Stimulated activated CD4-positive, alpha-beta T cell treated with anti-CD3 and anti-CD28 coated beads, Interleukin-12 subunit alpha, Interleukin-12 subunit beta, amount 100 ng/mL, for 4 hours (primary cell): ENCODE measurements at places on chromosomes 7 and 10.

DNA sequence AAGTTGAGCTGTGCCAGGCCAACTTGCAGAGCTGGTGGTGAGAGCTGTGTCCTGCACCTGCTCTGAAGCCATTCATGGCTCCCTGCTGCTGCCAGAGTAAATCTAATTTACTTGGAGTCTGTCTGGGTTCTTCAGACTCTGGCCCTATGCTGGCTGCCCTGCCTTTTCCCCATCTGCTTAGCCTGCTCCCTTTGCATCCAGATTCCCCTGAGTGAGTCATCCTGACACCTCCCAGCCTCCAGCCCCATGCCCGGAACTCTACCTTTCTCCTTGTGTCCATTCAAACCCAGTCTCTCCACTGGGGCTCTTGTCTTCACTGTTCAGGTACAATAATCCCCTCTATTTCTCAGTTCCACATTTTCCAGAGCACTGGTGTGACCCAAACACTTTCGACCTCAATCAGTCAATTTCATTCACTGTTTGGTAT is 434.4 kb upstream of the ZMIZ1 start:
- no peak for DNase-seq

DNA sequence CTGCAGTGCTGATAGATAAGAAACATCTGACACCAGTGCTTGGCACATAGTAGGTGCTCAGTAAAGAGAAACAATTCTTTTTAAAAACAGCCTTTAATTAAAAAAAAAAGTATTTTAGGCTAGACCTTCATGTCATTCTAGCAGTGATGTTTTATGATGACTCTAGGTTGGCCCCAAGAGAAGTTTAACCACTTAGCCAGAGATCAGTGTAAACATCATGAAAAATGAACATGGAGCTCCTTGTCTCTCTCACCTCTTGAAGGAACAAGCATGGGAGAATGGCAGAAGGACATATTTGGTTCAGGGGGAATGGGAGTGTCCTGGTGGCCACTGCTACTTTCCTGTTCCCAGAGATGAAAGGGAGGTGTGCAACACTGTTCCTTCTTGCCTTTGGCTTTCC is 641.0 kb downstream of the LRMDA start:
- DNase-seq, result no peak

DNA sequence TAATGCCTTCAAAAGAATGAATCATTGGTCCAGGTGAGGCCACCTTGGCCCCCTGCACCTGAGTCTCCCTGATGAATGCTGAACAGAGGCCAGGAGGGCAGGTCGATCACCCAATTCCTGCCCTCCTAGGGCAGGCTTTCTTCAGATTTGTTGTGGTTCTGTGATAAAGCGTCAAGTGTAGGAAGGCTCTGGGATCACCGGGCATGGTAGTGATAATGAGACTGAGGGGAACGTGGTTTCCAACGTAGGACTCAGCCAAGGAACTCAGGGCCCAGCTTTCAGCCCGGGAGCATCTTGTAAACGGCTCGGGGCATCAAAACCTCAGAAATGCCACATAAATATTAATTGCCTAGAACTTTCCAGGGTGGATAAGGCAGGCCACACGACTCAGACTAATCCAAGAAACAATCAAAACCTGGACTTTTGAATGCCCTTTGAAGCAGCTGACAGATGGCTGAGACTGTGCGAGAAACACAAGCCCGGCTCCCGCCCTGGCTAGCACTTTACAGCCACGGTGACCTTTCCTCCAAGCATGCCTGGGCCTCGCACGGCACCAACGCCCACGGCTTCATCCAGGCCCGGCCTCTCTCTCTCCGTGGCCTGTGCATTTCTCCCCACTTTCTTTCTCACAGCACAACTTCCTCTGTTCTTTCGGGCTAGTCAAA is 239.3 kb upstream of the GRB10 start:
- DNase-seq, result no peak

DNA sequence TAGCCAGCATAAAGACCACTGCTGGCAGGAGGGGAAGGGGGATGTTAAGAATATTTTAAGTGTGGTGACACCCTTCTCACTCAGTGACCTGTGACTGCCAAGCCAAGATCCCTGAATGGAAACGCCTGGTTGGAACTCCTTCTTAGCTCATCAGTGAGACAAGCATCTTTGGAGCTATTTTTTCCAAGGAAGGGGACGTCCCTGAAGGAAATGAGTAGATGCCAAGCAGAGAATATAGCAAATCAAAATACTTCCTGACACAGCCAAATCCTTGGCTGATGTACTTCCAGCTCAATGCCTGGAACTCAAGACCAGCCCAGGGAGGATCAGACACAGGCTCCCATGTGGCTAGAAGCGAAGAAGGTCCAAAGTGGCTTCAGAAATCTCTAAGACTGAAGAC is 82.2 kb downstream of the SORBS1 start:
- DNase-seq, result no peak

DNA sequence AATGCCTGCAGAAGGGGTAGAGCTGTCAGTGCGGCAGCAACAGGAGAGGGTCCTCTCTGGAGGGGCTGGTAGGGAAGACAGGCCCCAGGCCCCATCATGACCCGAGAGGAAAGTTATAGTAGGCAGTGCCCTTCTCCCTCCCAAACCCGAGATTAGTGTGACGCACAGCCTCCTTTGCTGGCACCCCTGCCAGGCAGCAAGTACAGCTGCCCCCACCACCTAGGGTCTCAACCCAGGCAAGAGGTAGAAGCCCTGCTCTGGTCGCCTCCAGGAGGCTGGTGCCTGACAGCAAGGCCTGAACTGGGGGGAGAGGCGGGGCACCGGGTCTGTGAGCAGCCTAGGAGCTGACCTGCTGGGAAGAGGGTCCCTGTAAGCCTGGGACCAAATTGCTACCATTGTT is 15.5 kb downstream of the LOXL4 start:
- no peak for DNase-seq

DNA sequence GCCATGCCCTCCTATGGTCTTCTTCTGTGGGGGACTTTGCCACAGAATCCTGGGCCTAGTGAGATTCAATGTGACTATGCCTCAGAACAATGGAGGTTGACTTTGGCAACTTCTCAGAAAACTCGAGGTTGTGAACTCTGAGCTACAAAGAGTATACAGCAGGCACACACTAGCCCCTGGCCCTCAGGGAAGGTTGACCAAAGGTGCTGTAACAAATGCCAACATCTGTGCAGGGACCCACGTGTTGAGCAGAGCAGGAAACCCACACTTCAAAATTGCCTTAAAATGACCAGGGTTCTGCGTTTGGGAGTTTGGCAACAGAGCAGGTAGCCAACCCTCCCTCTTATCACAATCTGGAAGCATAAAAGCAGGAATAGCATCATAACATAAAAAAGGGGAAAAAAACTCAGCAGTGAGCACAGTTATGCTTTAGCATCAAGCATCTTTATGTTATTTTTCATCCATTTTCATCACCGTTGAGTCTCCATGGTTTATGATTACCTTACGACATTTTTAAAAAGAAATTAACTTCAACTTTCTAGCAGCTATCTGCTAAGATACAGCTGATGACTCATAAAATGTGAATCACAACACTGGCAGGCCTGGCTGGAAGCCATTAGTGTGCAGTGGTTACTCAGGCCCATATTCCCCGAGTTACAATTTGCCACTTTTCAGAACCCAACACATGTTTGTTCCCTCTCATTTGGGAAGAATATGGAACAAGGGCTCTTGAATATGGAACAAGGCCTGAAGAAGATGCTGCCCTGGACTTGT is 11.1 kb downstream of the PRLHR start:
- no peak for DNase-seq

DNA sequence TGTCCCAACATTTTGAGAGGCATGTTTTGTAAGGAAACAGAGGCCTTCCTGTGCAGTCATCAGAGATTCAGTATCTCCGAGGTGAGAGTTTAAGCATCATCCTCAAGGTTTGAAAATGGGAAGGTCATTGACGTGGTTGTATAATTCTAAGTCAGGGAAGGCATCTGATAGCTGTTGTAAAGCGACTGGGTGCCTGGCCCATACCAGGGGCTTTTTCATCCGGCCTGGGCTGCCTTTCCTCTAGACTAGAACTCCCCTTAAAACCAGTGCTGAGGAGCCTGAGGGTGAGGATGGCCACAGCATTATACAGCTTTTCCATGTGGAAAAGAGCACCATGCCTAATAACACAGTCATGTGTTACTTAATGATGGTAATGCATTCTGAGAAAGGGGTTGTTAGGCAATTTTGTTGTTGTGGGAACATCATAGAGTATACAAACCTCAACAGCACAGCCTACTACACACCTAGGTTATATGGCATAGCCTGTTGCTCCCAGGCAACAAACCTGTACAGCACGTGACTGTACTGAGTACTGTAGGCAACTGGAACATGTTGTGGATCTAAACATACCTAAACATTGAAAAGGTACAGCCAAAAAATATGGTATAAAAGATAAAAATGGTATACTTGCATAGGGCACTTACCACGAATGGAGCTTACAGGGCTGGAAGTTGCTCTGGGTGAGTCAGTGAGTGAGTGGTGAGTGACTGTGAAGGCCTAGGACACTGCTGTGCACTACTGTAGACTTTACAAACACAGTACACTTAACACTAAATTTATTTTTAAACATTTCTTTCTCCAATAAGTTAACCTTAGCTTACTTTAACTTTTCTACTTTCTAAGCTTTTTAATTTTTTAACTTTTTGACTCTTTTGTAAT is 13.5 kb upstream of the CACUL1 start:
- no peak for DNase-seq

DNA sequence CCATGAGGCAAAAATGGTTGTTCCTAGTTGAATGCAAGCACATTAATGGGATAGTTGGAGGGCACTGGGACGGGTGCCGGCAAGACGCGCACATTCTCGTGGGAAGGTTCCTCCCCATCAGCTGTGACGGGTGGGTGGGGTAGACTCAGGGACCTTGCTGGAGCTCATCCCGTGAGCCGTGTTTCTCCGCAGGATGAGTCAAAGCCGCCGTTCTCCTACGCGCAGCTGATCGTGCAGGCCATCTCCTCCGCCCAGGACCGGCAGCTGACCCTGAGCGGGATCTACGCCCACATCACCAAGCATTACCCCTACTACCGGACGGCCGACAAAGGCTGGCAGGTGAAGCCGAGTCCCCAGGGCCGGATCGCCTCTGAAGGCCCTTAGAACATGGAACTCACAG is 20.4 kb upstream of the AP5Z1 start:
- DNase-seq, result no peak

DNA sequence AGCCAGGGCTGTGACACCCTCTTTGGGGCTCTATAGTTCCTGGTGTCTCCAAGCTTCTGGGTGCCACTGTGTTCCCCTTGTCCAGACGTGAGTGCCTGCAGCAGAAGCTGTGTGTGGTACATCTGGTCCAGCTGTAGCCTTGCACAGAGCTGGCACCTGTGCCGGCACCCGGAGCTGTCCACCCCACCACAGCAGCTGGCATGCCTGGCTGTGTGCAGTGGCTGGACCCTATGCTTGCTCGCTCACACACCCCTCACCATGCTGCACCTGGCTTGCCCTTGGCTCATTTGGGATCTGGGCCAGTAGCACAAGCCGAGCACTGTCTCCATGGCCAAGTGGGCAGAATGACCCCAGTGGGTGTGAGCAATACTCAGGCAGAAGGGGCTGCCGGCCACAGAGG is 10.6 kb downstream of the DNAJB9 start:
- DNase-seq, result no peak

GRCh38 chr7:103630318-103630717 is 184.3 kb upstream of the SLC26A5 start:
- DNase-seq, result no peak

DNA sequence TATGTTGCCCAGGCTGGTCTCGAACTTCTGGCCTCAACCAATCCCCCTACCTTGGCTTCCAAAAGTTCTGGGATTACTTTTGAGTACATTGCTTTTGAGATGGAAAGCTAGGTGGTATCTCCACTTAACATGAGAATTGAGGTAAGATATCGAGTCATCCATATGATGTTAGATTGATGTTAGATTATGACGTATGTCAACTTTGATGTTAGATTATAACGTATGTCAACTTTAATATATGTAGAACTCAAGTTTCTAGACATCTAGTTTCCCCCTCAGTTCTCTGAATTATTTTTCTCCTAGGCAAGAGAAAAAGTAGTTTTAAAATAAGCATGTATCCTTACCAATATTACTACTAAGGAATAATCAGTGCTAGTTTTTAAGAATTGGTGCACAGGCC is 20.0 kb downstream of the SHOC2 start:
- no peak for DNase-seq

DNA sequence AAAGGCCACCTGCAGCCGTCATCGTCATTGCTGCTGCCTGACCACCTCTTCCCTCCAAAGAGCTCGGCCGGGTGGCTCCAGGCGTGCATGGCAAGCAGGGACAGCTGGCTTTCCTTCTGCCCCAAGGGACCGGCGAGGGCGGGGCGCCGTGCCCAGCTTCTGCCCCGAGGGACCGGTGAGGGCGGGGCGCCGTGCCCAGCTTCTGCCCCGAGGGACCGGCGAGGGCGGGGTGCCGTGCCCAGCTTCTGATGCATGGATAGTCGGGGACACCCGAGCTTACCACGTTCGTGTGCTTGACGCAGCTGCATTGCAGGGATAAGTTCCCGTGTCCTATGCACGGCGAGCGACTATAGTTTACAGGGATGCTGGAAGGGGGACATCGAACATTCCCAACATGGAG is 27.0 kb downstream of the CFAP46 start:
- no peak for DNase-seq

DNA sequence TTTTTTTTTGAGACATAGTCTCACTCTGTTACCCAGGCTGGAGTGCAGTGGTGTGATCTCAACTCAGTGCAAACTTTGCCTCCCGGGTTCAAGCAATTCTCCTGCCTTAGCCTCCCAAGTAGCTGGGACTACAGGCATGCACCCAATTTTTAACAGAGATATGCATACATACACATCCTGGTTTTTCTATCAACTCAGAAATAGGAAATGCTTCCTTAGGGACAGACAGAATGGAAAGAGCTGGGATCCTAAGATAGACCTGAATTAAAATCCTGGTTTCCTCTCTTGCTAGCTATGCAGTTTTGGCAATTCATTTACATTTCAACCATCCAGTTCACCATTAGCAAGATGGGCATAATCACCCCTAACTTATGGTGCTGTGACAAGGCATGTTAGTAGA is 347.5 kb downstream of the GPAM start:
- no peak for DNase-seq

- no peak for DNase-seq
Measured at GRCh38 chr7:107394276-107394675, 75.6 kb upstream of the GPR22 start.

DNA sequence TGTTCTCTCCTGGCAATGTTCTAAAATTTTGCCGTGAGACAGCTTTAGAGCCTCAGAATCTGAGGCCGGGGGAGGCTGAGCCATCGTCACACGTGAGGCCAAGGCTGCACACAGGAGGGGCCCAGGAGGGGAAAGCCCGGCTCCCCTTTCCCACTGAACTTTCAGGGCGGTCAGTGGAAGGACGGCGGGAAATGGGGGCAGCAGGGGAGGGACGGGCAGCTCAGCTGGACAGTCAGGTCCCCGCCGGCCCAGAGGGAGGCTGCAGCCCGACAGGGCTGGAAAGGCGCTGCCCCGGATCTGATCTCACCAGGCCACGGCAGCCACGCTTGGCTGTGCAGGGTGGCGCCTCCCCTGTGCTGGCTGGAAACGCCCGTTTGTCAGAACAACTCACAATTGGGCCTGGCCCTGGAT is 43.3 kb upstream of the ADGRA1 start:
- no peak for DNase-seq

GRCh38 chr10:23445591-23445990 is 6.7 kb downstream of the OTUD1 start:
- DNase-seq, result no peak
